ENCODE measurements at places on chromosomes 7 and 10.

GRCh38 chr7:30906515-30907240 is 5.0 kb upstream of the AQP1 start:
- no peak for DNase-seq

- no peak for DNase-seq
Measured at GRCh38 chr7:140564643-140565042, 76.0 kb downstream of the DENND2A start.

GRCh38 chr7:83455612-83456011 is 193.3 kb downstream of the SEMA3E start:
- no peak for DNase-seq

GRCh38 chr10:61024856-61025201 is 80.8 kb upstream of the RHOBTB1 start:
- DNase-seq = no peak

DNA sequence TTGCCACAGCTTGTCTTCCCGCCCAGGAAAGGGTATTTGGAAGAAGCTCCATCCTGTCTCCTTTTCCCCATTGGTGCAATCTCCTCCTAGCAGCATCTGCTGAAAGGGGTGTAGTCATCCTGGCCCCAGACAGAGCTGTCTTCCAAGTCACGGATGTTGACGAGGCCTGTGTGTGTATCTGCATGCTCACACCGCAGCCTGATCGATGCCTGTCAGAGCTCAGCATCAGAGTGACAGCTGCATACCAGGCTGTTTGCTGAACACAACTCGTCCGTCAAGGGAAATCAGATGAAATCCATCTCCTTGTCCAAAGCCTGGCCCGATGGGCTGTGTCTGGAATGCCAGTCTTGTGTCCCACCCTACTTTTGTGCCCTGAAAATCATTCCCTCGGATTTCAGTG is 21.2 kb upstream of the LRRC4 start:
- DNase-seq = no peak

DNA sequence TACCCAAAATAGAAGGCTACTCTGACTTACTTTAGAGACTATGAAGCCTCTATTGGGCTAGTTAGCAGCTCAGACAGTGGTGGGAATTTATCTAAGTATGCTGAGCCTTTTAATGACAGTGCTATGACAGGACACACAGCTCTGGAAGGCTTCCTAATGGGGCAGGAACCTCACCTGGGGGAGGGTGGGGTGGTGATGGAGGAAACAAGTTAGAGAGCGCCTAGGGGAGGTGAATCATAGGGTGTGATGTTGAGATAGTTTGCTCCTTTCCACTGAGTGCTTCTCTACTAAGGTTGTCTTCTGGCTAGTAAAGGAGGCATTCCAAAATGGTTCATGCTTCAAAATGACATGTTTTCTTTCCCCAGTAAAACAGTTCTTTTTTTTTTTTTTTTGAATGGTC is 42.1 kb downstream of the PPP1R9A start:
- DNase-seq = no peak

GRCh38 chr7:73454424-73454823 is 20.8 kb downstream of the FZD9 start:
- DNase-seq = no peak

- DNase-seq = no peak
Measured at GRCh38 chr7:8213381-8213780, 48.6 kb downstream of the ICA1 start.

DNA sequence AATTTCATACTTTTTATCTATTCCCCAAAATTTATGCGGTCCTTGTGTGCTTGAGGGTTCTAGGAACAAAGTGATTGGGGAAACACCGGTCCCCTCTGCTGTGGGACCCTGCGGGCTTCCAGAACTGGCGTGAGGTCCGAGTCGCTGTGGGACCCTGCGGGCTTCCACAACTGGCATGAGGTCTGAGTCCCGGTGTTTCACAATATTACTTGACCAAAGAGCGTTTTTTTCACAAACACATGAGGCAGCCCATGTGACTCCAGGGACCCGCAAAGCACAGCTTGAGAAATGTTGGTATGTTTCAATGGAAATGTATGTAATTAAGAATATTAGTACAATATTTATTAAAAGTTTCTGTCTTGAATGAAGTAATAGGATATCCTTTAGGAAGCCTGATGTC is 212.2 kb downstream of the MGMT start:
- DNase-seq = no peak

All from CD4-positive, alpha-beta T cell treated with Interleukin-12 subunit alpha and Interleukin-12 subunit beta, for 1 hour (primary cell).